Suppressor macrophage treated with lipopolysaccharide for 4 hours (primary cell): ENCODE measurements at places on chromosomes 5 and 9.

DNA sequence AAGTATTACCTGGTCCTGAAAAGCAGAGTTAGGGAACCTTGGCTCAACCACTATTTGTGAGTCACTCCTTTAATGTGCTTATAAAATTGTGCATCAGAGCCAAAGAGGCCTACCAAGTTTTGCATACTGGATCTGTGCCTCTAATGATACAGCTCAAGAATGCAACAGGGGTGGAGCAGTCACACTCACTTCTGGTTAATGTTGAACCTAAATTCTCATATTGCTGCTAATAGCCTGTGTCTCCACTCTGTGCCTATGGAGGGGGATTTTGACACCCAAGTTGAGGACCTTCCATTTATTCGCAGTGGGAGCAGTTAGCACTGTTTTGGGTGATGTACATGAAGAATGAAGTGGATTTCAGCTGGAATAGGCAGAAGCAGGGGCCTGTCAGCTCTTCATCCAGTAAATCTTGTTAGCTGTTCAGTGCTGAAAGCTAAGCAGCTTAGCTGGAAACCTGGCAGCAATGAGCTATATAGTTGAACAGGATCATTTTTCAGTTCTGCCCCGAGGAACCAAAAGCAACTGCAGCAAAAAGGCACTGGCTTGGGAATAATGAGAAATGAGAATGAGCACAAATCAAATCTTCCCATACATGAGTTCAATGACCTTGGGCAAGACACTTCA lies 9.7 kb downstream of the SH3TC2 start:
- DNase-seq = no peak

GRCh38 chr5:15366676-15367391 lies 133.1 kb upstream of the FBXL7 start:
- DNase-seq = no peak

GRCh38 chr5:81853030-81853357 lies 102.1 kb upstream of the SSBP2 start:
- DNase-seq = no peak

DNA sequence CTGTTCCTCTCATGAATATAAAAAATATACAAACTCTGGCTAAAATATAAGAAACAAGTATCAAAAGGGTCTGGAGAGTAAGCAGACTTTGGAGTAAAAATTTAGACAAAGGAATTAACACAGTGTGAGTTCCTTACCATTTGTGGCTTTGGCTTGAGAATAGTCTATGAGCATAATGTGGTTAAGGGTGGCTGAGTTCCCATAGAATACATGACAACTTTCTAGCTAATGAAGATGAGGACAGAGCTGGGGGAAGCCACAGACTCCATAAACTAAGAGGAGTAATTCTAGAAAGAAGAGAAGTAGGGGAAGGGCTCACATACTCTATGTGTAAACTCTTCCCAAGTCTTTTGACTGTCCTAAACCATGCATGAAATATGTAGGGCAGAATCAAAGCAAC lies 79.4 kb downstream of the CAAP1 start:
- DNase-seq = no peak

- no peak for DNase-seq
These were observed 3.3 kb upstream of the SH2D3C start for GRCh38 chr9:127781806-127782205.

DNA sequence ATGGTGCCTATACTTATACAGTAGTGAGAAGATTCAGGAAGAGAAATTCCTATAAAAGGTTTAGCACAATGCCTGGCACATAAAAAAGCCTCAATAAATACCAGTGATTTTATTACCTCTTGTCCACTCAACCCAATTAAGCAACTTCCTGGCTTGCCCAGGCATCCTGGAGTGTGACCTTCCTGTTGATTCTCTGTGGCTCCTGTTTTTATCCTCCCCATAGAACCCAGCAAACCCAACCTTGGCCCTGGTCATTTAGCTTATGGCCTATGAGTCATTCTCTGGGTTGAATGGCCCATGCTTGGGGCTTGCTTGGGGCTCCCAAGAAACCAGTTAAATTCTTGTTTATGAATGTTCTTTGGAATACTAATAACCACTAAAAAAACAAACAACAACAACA lies 21.4 kb upstream of the SPARC start:
- DNase-seq = no peak
